ENCODE measurements at places on chromosomes 6 and 20. TPM values are rescaled to one million over a fixed set of nuclear protein-coding genes. Genes with fewer than 3 reads are reported as not detected.

The SIRPD gene
- total RNA-seq, result not detected

The PRR18 gene
- total RNA-seq, result not detected

The MED23 gene
- total RNA-seq, result 8.0 TPM

The FAM184A gene
- 1.4 TPM for total RNA-seq

The CFB gene
- total RNA-seq, result 1.5 TPM

The COL9A3 gene
- total RNA-seq, result not detected

The FOXA2 gene
- total RNA-seq, result 1.6 TPM

The SLPI gene
- total RNA-seq, result 79.8 TPM

Data from H4 (cell line).